ENCODE measurements at places on chromosomes 6 and 20.

- no peak for DNase-seq
Measured at GRCh38 chr20:10662661-10663458, 10.9 kb downstream of the JAG1 start.

DNA sequence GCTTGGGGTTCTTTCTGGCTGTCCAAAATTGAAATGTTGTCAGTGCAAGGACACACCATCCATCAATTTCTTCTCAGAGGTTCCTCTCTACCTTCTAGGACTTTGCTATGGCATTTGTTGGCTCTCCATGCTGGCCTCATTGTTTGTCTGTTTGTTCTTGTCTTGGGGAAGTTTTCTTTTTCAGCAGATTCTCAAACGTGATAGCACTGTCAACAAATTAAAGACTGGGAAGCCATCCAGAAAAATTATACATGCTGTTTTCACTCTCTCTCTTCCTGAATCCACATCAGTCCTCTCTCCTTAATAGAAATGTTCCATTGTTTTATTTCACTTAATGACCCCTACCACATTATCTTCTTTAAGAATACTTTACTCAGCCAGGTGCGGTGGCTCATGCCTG, 130.4 kb downstream of the PCSK2 start:
- DNase-seq = no peak

DNA sequence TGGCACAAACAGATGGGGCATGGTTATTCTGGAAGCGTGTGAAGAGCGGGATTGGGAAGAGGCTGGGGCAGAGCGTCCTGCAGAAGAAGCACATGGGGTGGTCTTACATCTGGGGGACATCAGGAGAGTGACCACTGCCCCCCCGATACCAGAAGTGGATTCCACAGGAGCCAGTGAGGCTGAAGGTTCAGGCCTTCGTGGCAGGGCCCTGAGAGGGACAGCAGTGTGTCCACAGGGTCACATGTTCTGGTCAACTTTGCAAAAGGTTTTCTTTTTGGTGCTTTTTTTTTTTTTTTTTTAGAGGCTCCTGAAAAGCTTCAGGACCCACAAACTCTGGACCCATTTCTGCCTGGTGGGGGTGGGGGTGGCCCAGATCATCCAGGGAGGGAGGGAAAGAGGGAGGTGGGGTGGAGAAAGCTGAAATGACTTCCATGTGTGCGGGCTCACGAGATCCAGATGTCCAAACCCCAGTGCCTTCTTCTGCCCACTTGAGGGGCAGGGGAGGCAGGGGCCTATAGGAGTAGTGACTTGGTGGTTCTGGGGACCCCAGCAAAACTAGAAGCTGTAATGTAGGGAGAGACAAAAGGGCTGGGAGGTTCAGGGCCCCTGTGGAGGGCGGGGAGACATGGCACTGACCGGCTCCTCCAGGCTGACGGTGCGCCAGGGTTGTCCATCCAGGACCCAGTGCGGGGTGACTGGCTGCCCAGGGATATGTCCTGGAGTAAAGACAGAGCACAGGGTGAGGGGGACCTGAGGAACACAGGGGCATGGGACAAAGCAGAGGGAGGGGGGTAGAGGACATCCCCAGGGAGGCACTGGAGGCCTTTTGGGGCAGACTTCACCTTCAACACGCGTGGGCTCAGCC, 2.7 kb downstream of the ADAM33 start:
- no peak for DNase-seq

DNA sequence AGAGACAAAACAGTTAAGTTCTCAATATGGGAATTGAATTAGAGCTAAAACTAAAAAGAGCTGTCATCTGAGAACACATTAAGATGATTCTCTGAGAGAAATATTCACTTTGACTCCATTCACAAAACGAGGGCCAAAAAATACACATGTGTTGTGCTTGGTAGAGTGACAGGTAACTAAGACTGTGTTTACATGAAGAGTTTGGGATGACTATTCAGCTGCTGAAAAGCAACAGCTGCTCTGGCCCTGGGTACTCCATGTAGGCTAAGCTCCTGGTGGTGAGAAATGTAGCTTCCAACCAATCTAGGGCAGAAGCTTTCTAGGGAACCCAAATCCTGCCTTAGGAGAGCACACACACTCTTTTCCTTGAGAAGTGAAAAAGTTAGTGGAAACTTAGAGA, 184.5 kb downstream of the COL21A1 start:
- DNase-seq = no peak

DNA sequence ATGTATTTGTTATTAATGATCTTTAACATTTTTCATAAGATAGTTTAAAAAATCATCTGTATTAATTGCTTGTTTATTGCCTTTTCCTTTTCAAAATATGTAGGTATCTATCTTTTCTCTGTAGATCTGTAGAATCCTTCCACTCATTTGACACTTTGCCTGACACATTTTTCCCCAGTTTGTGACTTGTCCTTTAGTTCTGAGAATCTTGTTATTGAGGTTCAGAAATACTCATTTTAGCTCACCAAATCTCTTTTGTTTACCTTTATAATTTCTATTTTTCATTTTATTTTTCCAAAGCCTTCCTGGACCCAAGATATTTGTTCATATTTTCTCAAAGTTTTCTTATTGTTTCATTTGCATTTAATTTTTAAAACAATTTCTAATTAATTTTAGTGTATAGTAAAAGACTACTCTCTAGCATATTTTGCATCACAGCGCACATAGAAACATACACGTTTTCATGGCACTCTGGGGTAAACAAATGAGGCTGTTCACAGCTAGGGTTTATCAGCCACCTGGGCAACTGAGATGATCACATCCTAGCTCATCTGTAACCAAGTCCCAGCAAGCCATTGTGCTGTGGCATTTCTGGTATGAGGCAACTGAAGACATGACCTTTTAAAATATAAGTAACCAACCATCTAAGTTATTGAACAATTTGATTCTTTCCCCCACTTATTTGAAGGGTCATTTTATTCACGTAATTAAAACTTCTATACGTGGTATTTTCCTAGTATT, 275.7 kb downstream of the ADGB start:
- DNase-seq = no peak

- no peak for DNase-seq
Measured at GRCh38 chr20:47280228-47280627, 76.3 kb downstream of the ZMYND8 start.

DNA sequence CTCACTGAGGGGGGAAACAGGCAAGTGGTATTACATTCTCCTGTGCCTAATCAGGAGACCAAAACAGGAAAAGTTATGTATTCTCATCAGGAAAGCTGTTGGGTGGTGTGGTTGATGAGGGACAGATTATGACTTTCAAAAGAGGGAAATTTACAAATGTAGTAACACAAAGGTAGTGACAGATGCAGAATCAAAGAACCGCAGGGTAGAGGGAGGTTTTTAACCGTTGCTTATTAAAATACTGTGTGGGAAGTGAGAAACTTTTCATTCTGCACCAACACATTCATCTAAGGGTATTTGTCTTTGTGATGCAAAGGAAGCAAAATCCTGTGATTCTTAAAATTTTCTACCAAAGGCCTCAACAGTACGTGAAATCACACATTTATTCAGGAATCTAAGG, 288.2 kb upstream of the MAN1A1 start:
- DNase-seq = no peak
